ENCODE measurements at places on chromosomes 11 and 22.

GRCh38 chr11:62127941-62128770 is 4.3 kb downstream of the INCENP start:
- no peak for DNase-seq

- no peak for DNase-seq
These were observed 108.8 kb upstream of the CADM1 start for GRCh38 chr11:115613004-115613403.

DNA sequence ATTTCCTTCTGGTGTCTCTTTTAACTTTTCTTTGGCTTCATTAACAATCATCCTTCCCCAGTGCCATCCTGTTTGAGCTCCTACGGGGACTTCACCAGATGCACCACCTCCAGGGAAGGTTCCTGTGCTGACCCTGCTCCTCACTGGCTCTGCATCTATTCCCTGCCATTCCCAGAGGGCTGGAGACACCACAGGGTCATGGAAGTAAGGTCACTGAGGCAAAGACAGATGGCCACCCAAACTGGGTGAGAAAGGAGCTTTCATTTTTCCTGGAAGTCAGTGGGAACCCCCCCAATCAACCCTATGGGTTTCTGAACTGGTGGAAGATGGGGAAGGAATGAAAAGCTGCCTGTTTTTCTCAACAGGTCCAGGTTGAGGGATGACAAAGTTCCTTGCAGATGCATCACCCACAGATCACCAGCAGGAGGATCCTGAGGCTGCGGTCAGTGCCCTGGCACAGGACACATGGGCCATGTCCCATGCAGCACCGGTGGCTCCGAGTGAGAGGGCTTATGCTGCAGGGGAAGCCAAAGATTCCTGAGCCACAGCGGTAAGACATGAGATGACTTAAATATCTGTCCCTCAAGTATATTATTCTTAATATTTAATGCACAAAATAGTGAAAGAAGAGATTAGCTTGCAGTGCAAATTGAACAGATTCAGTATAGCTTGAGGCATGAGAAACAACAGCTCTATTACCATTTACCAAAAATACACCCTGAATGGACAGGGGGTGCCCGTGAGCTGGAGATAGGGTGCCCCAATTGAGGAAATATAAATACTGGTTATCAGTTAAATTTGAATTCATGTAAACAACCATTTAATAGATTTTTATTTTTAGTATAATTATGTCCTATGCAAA is 73.0 kb upstream of the VPREB1 start:
- peak; percentile 26 for DNase-seq

DNA sequence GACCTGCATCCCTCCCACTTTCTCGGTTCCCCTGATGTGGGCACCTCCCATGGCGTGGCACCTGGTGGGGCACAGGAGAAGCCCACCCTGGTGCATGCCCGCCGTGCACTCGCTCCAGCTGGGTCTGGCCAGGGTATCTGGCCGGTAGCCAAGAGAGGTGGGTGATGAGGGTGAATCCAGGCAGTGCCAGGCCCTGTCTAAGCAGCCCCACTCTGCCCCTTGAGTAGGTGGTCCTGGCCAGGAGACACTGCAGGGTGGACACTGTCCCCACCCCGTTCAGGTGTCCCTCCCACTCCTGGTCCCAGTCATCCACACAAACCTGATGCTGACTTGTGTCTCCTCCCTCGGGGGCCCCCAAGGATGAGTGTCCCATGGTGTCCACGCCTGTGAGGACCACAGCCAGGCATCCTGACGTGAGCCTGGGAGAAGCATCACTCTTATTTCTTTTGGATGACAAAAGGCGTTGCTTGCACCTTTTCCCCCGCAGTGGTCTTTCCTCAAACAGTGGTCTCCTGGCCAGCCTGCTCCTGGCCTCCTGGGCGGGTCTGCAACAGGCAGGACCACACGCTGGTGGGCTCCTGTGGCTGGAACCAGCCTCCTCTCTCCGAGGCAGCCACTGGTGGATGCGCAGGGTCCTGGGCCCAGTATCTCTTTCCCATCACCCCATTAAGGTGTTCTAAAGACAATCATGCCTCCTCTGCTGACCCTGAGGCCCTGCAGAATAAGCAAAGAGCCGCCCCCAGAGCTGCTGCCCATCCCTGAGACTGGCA is 922.3 kb downstream of the BRD1 start:
- no peak for DNase-seq

GRCh38 chr11:86801364-86801763 is 1.0 kb downstream of the PRSS23 start:
- no peak for DNase-seq

GRCh38 chr11:116993599-116993998 is 104.6 kb downstream of the SIK3 start:
- DNase-seq, result no peak

- peak; percentile 49 for DNase-seq
These were observed 1.5 kb upstream of the NDUFS8 start for GRCh38 chr11:68028802-68029545.

Data from MG63 (cell line).